Fibroblast of skin of left biceps (primary cell): ENCODE measurements at places on chromosomes 7 and 10.
A peak's percentile ranks its signal among the peaks of the same experiment; 100 is the strongest.

- DNase-seq, result no peak
These were observed 118.8 kb downstream of the CDK6 start for GRCh38 chr7:92717623-92717992.

DNA sequence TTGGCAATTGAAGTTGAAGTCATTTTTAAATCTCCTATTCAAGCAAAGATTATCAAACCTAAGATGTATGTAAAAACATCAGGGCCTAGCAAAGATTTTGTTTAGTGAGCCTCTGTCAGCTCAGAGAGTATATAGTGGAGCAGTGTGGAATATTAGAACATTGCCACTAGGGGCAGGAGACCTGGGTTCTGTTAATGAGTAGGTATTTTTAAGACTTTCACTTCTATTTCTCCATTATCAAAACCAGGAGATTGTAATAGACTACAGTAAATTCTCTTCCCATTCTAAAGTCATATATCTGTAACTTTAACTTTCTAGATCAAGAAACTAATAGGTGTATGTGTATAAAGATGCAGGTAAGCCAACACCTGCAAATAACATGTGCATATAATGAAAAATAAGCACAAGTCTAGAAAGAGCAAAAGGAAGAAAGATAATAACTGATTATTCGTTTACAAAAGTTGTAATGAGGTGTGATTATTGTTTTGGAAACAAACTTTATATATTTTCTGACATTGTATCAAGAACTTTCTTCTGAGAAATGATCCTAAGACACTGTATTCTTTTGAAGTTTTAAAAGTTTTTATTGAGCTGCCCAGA lies 64.4 kb downstream of the KCND2 start:
- DNase-seq, result no peak

DNA sequence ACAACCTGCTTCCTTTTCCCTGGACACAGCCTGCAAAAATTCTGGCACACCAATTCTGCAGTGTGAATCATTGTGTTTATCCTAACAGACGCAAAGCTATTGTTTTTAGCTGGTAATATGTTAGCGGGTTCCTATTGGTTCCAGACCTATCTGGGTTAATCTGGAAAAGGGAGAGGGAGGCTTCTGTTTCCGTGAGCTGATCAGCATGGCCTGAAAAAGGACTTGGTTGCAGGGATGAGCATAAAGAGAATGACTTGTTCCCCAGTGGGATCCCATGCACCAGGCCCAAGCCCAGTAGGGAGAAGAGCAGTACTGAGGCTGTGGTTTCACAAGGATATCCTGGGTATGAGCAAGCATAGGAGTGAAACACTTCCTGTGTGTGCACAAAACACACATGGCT lies 78.4 kb downstream of the PDE1C start:
- DNase-seq, result no peak

DNA sequence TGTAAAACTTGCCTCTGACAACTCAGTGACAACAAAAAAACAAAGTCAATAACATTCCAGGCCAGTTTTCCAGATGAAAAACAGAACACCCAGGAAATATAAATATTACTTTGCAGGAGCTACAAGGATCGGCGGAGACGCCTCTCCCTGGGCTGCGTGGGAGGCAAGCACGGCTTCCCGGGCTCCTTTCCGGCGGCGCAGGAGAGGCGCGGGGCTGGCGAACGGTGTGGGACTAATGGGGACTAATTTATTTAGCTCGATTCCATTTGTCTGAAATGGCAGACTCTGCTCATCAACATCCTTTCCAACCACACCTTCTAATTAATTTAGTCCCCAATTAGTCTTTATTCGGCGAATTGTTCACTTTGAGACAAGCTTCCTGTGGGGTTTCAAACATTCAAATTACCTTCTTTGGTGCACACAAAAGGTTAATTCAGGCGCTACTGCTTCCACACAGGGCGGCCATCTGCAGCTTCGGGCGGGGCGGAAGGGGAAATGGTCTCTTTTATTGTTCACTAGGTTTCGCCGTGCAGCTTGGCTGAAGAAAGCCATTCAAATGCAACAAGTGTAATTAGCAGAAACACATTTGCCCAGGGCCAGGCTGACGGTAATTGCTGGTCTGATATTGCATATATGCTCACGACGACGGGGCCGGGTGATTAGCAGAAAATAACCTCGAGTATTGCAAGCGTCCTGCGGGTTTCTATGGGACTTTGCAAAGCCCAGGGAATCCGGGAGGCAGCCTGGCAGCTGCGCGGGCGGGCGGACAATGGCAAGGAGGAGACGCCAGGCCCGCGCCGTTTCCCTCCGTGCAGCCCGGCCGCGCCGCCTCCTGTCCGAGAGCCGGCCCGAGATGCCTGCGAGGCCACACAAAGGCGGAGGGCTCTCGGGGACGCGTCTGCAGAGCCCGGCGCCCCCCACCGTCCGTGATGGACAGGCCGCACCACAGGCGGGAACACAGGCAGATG lies 270.1 kb downstream of the PTPRN2 start:
- DNase-seq, result no peak

GRCh38 chr7:157276731-157277562 lies 59.9 kb upstream of the DNAJB6 start:
- no peak for DNase-seq

GRCh38 chr10:13773496-13774170 lies 186.9 kb downstream of the PRPF18 start:
- DNase-seq, result no peak

- DNase-seq, result no peak
These were observed 68.7 kb upstream of the OGDHL start for GRCh38 chr10:49830846-49831245.

DNA sequence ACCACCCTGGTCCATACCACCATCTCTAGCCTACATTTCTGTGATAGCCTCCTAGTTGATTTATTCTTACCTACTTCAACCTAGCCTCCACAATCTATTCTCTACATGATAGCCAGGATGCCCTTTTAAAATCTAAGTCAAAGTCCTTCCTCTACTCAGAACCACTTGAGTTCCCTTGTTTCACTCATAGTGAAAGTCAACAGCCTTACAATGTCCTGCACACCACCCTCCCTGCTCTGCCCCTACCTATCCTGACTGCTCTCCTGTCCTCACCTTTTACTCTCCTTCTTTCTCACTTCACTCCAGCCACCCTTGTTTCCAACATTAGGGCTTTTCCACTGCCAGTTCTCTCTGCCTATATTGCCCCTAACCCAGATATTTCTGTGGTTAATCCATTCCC lies 146.7 kb downstream of the GRM3 start:
- no peak for DNase-seq

DNA sequence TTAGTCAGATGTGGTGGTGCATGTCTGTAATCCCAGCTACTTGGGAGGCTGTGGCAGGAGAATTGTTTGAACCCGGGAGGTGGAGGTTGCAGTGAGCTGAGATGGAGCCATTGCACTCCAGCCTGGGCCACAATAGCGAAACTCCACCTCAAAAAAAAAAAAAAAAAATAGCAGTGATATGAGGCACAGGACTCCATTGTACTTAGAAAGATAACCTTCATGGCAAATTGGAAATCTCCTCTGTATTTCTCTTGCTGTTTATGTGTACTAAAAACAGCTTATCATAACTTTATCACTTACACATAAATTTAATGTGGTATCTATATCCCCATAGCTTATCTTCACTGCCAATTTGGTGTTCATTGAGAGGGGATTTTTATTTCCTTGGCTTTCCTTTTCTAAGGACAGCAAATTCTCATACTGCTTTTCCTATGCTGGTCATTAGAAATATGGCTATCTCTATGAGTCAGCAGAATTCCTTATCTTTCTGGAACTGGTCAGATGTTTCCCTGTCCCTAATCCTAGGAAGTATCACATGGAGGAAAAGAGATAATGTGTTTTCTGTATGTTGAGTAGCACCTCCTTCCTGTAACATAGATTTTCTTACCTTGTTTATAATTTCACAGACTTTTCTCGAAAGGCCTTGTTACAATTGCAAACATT lies 40.6 kb upstream of the ZEB1 start:
- DNase-seq, result no peak

DNA sequence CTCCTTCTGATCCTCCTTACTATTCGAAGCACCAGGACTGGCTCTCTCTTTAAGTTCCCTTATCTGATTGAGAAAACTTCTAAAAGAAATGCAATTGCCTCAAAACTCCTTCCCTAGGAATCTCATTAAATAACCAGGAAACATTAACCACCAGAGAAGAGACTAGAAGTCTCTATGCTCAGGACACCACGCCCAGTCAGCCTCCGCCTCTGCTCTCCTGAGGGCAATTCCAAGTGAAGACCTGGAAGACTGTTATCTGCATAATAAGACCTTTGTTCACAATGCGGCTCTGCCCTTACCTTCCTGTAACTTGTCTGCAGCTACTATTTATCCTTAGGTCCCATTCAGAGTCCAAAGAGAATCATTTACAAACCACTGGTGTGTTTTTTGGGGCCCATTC lies 78.8 kb downstream of the ELMO1 start:
- DNase-seq, result no peak

GRCh38 chr7:135211179-135211945 lies at the start of gene WDR91:
Gene WDR91, minus strand, starts transcription at chr7:135211526. Its CDS starts 24 bp downstream, at chr7:135211502.
- DNase-seq, result peak; percentile 66
